ENCODE measurements at places on chromosomes 4 and X. TPM values are rescaled to one million over a fixed set of nuclear protein-coding genes. Genes with fewer than 3 reads are reported as not detected.

DNA sequence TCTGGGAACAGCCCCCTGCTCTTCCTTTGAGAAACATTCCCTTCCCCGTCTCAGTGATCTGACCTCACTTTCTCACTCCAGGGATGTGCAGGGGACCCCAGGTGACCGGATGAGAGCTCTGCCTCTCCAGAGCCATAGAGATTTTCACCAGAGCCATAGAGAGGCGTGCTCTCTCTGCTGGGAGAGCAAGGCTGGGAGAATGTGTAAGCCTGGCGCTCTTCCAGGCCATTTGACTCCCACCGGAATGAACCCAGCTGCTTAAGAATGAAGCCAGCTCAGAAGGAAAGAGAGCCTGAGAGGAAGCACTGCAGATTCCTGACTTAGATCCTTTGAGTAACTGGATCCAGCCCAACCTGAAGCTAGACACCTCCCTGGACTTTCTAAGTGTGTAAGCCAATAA, 106.4 kb downstream of the DHX15 start:
- DNase-seq, result no peak

- no peak for DNase-seq
These were observed 4.7 kb downstream of the CPLX1 start for GRCh38 chr4:821181-821591.

DNA sequence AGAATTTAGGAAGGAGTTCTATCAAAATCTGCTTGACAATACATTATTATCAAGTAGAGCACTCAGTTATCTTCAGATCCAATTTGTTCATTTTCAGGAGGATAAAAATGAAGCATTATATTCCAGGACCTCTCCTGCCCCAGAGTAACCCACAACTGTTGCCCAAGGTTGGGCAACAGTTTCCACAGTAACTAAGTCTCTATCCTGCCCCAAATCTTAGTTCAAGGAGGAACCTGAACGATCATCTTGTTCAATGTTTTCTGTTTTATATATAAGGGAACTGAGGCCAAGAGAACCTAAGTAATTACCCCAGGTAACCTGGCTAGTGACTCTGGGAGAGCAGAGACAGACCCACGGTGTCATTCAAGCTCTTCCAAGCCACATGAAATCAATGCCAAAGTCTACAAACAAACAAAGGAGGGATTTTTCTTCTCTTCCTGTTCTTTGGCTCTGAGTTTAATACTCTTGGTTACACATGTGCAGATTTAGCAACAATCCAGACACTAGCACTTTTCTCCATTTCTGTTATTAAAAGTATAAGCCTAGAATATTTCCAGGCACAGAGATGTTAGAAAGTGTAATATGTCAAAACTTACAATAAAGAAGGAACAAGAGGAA, 105.6 kb downstream of the C4orf51 start:
- no peak for DNase-seq

- no peak for DNase-seq
These were observed 39.1 kb downstream of the TMEM164 start for GRCh38 chrX:110041980-110042379.

GRCh38 chr4:148495463-148495862, 53.2 kb upstream of the NR3C2 start:
- no peak for DNase-seq

DNA sequence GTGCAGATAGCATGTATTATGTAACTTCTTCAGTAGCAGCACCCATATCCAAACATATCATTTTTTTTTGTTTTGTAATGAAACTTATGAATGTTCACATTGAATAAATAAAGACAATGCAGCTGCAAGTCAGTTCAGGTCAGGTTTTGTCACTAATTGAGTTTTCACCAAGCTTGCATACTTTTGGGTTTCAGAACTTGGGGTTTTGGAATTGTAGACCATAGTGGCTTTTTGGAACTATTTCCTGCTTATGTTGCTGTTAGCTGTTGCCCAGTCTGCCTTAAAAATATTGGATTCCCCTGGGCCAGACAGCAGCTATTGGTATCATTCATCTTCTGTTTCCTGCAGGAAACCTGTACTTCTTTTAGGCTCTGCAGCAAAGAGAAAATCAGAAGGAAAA, 113.4 kb upstream of the LIMCH1 start:
- DNase-seq, result no peak

GRCh38 chr4:147851135-147851534, 119.2 kb downstream of the ARHGAP10 start:
- DNase-seq, result no peak

GRCh38 chr4:78464265-78464664, 87.3 kb upstream of the ANXA3 start:
- no peak for DNase-seq

DNA sequence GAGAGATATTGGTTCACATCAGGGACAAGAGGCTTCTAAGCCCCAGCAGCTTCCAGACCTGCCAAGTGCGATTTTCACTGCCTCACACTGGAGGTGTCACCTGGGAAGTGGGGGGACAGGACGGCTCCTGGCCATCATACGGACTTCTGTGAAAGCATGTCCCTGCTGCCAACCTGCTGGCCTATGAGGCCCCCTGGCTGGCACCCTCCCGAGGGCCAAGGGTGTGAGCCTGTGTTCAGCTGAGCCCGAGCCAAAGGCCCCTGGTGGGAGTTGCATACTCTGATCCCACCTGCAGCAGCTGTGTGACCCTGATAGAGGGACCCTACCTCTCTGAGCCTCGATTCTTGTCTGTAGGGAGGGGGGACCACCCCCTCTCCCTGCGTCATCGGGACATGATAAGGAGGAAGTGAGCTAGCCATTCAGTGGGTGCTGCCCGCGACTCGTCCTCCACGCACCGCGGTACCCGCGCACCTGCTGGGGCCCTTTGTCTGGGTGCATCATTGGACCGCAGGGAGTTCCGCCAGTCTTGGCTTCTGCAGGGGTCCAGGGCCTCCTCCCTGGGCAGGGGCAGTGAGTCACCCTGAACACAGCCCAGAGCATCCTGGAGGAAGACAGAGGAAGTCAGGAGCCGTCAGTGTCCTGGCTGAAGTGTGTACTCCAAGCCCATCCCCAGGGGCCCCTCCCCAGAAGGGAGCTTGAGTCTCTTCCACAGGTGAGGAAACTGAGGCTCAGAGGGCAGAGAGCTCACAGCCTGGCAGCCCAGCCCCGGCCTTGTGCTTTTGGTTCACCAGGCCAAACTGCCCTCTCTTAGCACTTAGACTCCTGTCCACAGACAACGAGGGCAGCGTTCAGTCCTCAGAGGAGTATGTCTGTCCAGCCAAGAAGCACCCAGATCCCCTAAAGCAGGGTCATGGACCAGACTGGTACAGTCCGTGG, 24.1 kb downstream of the C4orf50 start:
- no peak for DNase-seq

Gene SORCS2
- total RNA-seq, result not detected

Gene RTL9
- total RNA-seq, result 0.16 TPM

Gene MAGEA11
- total RNA-seq, result not detected

Gene PROM1
- 0.45 TPM for total RNA-seq

Gene DOK7
- not detected for total RNA-seq

Measured in K562 (cell line).